NCI-H510A (cell line): ENCODE measurements at places on chromosomes 7 and 10.

- no peak for DNase-seq
Measured at GRCh38 chr10:60629332-60629731, 148.9 kb upstream of the CDK1 start.

DNA sequence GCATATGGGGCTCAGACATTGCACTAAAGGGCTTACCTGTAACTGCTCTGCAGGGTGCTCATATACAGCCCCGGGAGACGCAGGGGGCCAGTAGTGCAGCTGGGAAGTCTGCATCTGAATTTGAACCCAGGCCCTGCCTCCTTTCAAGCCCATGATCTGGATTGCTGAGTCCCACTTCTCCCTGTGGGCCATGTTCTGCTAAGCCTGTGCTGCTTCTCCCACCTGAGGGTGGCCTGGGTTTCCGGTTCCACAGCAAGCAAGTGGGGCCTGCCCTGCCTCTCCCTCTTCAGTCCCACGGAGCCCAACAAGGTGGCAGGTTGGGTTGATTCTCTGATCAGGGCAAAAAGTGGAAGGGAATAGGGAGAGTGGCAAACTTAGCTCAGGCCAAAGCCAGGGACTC lies 56.6 kb upstream of the GDF10 start:
- DNase-seq = no peak

DNA sequence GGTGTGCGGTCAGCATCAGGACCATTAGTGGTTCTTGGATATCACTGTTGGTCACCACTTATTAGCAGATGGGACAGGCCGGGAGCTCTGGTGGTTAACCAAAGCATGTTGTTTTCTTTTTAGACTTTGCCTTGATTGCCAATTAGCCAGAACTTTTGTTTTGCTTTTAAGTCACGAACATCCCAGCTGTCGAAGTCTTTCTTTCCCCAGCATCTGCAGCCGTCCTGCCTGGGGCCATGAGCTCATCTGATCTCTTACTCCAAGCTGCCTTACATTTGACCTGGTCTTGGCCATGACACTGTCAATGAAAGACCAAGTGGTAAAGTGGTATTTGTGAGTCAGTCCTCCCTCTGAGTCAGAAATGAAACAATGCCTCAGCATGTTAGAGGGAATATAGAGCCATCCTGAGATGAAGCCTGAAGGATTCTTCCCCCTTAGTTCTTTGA lies 53.9 kb upstream of the CREB5 start:
- no peak for DNase-seq

GRCh38 chr10:21720090-21720489 lies 186.1 kb downstream of the MLLT10 start:
- no peak for DNase-seq

- no peak for DNase-seq
Measured at GRCh38 chr7:74324531-74325209, 35.5 kb downstream of the CLIP2 start.

GRCh38 chr10:55630491-55631056 lies 730.5 kb downstream of the ZWINT start:
- no peak for DNase-seq

DNA sequence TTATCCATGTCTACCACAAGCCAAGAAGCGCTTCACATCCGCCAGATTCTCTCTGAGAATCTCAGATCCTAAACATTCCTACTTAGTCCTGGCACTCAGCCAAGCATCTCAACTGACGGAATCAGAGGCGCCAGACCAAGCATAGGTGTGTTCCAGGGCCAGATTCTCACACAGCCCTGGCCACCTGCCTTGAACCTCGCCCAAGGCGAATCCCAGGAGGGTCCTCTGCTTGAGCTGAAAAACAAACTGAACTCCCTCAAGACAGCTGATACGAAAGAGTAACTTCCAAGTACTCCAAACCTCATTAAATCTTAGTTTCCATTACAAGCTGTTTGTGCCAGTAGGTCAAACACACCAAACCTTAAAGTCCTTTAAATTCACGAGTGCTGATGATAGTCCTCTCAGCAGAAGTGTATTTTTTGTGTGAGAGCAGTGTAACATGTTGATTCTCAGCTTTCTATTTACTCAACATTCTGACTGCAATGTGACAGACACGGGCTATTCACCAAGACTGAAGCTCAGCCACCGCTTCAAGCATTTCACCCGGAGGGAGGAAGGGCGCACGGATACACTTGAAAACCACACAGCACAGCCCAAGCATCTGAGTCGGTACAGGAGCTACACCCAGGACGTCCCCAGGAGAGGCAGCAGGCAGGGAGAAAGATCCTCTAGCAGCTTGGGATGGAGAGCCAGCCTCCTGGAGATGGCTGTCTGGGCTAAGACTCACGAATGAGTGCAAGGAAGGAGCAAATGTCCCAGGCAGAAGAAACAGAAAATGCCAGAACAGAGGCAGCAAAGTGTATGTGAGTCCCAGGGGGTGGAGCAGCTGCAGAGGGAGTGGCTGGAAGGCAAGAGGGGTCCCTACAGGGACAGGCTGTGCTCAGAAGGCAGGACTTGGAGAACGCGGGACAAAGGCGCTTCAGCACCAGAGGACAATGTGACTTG lies 6.0 kb downstream of the PARD3 start:
- peak; percentile 40 for DNase-seq

GRCh38 chr10:63935705-63936104 lies 414.5 kb downstream of the REEP3 start:
- no peak for DNase-seq

DNA sequence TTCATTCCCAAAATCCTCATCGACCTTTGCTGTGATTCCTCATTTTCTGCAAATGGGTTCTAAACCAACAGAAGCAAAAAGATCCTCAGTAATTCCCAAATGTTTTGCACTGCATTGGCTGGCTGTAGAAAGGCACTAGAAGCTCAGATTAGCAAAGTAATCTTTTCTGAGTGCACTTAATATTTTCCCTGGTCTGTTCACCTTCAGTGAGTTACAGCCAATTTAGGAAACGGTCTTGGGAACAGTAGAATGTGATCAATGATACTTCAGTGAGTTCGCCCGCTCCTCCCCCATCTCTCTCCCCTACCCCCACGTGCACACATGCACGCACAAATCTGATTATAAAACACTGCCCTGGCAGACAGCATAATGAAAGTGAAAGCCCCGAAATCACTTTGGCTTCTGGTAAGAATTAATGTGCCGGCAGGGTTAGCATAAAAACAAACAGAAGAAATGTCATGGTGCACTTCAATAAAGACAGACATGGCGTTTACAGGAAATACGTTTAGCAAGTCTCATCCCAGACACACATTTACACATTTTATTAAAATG lies 201.3 kb upstream of the CDCA7L start:
- no peak for DNase-seq

- DNase-seq = no peak
Measured at GRCh38 chr7:115068220-115068619, 146.3 kb downstream of the MDFIC start.

- DNase-seq = no peak
Measured at GRCh38 chr10:114252883-114253282, 13.8 kb downstream of the VWA2 start.

DNA sequence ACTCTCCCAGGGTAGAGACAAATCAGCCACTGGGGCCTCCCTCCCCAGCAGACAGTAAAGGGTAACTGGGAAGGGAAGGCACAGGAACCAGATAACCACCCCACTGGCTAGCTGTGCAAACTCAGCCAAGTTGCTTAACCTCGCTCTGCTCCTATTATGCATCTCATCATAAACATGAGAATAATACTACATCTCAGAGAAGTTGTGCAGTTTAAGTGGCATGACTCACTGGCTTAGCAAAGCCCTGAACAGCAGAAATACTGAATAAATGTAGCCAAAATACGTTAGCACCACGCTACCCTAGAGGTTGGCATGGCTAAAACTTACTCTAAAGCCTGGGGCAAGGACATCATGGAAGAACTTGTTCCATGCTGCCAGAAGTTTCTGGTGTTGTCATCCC lies 128.1 kb upstream of the ANK3 start:
- no peak for DNase-seq

DNA sequence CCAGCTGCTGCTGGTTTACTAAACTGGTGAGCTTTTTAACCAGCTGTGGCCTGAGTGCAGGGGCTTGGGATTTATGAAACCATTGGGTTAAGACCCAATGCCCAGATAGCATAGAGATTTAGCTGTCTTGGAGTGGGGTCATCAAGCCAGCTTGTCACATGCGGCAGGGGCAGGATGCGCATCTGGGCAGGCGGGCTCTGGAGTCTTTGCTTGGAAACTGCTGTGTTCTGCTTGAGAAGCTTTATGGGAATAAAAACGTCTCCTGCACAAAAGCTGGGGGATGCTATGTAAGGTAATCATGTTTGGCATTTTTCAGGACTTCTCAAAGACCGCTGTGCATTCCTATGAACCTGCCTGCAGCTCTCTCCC lies 136.3 kb downstream of the MAPK8 start:
- no peak for DNase-seq

GRCh38 chr10:102615361-102615760 lies 28.9 kb upstream of the TRIM8 start:
- DNase-seq = no peak

DNA sequence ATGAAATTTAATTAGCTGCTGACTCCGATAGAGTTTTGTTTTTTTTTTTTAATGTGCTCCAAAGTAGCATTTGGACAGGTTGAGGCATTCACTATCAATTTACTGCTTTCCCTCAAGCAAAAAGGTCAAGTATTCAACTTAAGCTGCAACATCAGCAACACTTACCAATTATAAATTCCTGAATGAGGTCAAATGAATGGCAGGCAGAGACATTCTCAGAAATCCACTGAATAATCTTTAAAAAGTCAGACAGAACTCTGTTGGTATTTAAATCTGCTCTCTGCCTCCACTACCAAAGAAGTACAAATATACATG lies 62.8 kb downstream of the GSAP start:
- DNase-seq = no peak

GRCh38 chr10:52965509-52965908 lies 192.9 kb upstream of the MBL2 start:
- DNase-seq = no peak

DNA sequence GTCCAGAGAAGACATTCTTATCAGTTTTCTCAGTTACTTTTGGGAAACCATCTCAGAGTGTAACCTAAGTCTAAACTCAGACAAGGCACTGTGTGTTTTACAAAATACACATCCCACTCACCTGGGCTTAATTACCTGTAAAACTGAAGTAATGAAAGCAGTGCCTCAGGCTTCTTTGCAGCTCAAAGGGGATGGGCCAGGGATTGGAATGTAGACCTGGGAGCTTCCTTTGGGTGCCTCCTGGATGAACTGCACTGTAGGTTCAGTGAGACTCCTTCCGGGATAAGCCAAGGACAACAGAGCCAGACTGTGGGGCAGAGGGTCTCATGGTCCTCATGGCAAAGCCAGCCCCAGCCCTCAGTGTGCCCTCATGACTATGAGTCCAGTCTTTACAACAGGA lies 672.4 kb upstream of the GALNT17 start:
- no peak for DNase-seq

DNA sequence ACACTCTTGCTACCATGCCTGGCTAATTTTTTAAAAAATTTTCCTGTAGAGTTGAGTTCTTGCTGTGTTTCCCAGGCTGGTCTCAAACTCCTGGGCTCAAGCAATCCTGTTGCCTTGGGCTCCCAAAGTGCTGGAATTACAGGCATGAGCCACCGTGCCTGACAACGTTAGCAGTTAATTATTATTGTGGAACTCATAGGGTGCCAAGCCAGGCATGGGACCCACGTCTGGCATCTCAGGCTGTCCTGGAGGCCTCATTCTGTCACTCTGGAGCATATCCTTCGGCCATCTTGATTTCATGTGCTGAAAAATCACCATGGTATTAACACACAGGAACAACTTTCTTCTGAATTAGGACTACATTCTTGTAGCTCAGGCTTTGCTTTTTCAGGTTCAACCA lies 21.5 kb downstream of the STOX1 start:
- DNase-seq = no peak

- no peak for DNase-seq
Measured at GRCh38 chr10:113754125-113754524, 2.6 kb downstream of the PLEKHS1 start.

DNA sequence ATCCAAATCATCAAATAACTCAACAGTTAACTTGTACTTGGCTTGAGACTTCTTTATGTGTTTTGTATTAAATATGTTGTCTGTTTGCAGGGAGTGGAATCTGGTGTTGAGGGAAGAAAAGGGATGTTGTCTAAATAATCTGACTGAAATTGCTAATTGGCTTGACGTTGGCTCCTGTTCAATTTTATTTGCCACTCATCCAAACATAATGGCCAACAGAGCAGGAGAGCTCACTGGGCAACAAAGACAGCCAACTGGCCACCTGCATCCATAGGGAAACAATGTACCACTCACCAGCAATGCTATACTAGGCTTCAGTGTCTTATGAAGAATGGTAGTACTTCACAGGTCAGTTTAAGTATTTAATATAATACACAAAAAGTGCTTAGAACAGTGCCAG lies 80.5 kb downstream of the FAM13C start:
- no peak for DNase-seq

DNA sequence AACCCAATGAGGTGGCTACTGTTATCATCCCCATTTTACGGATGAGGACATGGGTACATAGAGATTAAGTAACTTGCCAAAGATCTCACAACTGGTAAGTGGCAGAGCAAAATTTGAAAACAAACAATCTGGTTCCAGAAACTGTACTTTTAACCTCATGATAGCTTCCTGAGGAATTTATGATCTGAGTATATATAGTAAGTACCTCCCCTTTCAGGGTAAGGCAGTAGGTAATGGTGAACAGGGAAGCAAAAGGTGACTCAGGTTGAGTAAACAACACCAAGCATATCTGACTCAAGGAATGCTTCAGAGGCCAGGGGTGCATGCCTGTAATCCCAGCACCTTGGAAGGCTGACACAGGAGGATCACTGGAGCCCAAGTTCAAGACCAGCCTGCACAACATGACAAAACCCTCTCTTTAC lies 21.1 kb downstream of the KLLN start:
- no peak for DNase-seq

DNA sequence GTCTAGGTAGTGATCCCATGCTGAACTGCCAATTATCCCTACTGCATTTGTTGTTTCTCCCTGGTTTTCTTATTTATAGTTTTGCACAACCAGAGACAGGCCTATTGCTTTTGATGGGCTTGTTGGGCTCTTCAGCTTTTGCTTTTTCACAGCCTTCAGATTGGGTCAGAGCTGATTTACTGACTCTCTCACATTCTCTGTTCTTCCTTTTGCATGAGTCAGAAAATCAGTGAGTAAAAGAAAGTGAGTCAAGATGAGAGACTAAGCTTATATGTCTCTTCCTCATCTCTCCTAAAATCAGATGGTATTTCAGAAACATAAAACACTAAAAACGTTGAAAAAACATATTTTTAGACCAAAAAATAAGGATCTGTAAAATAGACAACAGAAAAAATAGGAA lies 1135.4 kb downstream of the XPNPEP1 start:
- DNase-seq = no peak

GRCh38 chr10:77256346-77256745 lies 381.3 kb downstream of the KCNMA1 start:
- no peak for DNase-seq

GRCh38 chr7:38052786-38053185 lies 125.3 kb upstream of the STARD3NL start:
- DNase-seq = no peak
